ENCODE measurements at places on chromosomes 7 and 10. TPM values are rescaled to one million over a fixed set of nuclear protein-coding genes. Genes with fewer than 3 reads are reported as not detected.

DNA sequence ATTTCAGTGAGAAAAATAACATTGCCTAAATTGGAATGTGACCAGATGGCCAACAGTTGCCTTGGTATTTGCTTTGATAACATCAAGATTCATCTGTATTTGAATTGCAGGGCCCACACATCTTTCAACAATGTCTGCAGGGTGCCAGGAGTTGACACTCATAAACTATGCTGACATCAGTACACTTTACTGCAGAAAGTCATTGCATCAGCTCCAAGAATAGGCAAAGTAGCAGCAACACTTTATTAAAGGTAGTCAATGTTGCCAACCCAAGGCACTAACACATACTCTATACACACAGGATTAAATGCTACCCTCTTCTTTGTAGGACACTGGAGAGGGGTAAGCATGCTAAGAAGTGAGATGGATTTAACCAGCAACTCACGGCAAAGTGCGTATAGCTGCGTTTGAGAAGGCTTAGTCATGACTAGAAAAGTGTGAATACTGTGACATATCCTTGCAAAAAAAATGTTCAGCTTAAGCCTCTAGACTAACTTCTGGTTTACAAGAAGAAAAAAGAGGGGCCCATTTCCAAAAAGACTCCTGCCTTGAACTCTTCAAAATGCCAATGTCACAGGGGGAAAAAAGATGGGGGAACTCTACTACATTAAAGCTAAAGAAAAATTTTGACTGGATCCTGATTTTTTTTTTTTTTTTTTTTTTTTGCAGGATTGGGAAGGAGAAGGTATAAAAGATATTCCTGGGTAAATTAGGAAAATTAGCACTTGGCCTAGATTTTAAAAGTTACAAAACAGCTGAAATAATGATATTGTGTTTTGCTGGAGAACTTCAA is 2.2 kb downstream of the BBIP1 start:
- no peak for DNase-seq

DNA sequence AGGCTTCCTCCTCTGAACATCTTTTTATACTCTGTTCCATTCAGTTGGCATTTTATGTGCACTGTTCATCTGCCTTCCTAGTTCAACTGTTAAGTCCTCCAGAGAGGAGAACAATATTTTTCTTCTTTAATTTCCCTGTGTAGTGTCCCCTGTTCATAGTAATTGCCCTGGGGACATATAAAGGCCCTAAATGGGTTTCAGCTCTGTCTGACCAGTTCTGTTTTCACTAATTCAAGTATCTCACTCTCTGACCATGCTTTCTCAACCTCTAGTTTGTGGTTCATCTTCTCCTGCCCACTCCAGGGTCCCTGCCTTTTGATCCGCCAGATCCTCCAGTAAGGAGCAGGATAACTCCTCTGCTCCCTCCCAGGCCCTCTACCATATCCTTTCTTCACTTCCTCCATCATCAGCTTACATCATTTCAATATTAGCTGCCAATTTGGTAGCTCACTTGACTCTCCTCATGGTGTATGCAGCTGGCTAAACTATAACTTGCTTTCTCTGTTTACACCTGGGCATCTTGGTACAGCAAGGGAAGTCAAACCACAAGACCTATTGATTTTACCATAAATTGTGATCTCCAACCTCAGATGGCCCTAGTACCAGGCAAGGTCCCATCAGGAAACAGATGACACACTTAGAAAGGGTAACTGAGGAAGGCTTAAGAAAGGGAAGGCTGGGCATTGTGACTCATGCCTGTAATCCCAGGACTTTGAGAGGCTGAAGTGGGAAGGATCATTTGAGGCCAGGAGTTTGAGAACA is 17.7 kb upstream of the C10orf67 start:
- no peak for DNase-seq

- DNase-seq = no peak
These were observed 289.3 kb upstream of the ZMIZ1 start for GRCh38 chr10:78779339-78779955.

GRCh38 chr7:20190560-20191390 is 26.4 kb downstream of the MACC1 start:
- no peak for DNase-seq

DNA sequence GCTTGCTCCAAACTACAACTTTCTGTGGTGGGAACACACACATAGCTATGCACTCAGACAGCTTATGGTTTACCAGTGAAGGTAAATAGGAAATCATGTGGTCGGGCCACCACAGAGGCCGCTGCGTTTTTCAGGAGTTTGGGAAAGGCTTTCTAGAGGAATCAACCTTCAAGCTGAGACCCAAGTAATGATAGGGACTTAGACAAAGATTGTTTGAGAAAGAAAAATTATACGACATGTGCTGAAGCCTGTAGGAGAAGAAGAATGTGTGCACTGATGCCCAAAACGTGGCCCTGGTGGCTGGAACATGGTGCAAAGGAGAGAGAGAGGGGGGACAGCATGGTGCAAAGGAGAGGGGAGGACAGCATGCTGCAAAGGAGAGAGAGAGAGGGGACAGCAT is 61.2 kb upstream of the VIPR2 start:
- DNase-seq = no peak

- DNase-seq = no peak
These were observed 30.4 kb downstream of the SVIL start for GRCh38 chr10:29604291-29604825.

DNA sequence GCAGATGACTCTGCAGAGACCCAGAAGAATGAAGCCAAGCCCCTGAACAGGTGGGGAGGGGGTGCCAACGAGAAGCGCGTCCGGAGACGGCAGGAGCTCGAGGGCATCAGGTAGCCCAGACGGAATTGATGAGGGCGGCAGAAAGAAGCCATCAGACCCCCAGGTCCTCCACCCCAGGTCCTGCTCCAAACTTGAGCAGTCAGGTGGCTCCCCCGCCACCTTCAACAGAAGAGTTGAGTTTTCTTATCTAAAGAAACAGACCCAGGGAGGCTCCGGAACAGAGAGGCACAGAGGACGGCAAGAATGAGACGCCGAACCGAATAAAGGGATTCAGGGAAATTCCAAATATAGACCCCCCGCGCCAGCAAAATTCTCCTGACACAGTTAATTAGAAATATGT is 22.2 kb downstream of the RGS10 start:
- DNase-seq = no peak

- no peak for DNase-seq
These were observed 243.9 kb downstream of the USP6NL start for GRCh38 chr10:11367505-11367904.

- DNase-seq = no peak
These were observed 112.0 kb upstream of the PRSS1 start for GRCh38 chr7:142637240-142637639.

DNA sequence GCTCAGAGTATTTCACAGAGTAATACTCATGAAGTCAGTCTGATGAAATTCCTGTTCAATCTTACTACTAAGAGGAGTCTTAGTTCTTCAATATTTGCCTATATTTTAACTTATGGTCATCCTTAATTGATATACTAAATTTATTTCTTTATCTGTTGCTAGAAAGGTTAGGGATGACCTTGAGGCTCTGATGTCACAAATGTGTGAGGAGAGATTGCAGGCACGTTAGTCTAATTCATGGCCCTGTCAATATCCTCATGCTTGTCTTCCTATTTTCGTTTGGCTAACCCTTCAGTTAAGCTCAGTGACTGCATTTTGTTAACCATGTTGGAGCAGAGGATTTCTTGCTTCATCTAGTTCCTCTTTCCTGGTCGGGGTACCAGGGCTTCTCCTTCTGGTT is 704.7 kb upstream of the COBL start:
- no peak for DNase-seq

Gene CYP2C9
- not detected for total RNA-seq

Gene ETV1
- 27.5 TPM for total RNA-seq

Gene NUTM2E
- total RNA-seq = not detected

Gene GNAT3
- not detected for total RNA-seq

Gene ACBD7
- total RNA-seq = not detected

Gene LSM5
- 46.0 TPM for total RNA-seq

Data from heart right ventricle (tissue), 16 donors.